Kasumi-1 (cell line): ENCODE measurements at places on chromosomes 7 and 10.

DNA sequence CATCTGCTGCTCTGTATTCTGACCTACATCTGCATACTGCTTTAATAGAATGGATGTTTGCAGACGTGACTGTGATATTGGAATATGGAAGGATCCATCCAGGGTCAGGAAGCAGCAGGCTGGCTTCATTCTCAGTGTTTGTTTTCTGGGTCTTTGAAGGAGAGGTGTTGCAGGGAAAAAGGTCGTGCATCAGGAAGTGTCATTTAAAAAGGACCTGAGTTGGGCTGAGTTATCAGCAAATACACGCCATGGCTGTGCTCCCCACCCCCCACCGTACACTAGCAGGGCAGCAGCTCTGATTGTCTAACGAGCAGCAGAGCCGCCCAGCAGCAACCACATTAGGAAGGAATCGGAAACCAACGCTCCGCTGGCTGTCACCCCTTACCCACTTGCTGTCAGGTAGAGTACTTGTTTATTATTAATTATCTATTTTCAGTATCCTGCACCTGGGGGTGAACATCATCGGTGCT is 63.1 kb upstream of the STEAP1B start:
- DNase-seq, result peak; percentile 20

DNA sequence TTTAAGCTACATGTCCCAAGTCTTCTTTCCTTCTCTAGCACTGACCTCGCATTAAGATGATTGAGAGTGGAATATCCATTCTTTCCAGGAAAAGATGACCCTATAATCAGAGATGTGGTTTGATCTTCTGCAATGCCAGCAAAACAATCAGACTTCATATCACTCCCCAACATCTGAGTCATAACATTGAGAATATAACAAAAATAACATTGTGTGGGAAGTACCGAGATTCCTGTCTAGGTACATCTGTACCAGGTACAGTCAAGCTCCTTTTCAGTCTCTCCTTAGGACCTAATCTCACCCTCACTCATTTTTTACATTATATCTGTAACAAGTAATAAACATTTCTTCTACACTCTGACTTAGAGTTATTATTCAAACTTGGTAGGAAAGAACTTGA is 201.6 kb downstream of the LRRTM3 start:
- no peak for DNase-seq

DNA sequence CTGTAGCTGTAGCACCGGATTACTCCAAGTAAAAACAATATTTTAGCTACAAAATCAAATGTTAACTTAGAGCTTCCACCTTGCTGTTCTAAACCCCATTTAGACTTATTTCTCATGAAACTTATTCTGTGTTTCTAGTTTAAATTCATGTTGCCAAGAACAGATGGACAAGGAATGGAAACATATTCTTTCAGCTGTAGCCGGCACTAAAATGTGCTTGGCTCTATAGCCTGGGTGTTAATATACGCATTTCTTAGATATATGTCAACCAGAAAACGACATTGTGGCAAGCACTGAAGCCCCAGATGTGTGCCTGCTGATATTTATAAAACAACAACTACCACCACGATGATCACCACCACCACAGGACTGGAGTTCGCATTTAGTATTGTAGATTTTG is 190.3 kb upstream of the ETV1 start:
- no peak for DNase-seq

DNA sequence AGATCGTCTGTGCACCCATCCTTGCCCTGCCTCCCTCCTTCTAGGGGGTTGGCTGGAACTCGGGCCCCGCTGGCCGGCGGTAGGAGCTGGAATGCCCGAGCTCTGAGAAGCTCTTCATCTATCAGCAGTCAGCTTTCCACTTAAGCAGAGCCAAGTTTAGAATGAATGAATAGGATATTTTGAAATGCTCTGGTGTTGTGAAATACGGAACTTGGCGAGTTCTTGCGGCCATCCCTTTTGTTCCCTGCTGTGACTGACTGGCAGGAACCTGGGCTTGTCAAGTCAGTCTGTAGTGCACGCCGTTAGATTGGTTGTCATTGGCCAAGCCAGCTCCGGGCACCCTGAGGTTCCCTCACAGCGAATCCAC is 33.3 kb downstream of the FOXK1 start:
- peak; percentile 78 for DNase-seq

DNA sequence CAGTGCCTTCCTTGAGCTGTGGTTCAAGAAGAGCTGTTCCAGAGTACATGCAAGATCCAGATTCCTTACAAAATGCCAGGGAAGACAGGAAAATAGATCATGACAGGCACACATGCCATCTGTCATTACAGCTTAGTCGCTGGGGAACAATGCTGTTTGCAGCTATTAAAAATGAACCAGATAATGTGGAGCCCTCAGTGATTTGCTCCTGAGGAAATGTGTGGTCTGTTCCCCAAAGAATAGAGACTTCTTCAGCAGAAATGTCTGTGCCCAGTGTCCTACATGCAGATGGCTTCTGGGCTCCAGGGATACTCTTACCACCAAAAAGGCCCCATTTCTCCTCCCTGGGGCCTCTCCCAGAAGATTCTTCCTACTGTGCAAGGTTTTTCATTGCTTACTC is 627.9 kb downstream of the SORCS3 start:
- no peak for DNase-seq

GRCh38 chr10:113663908-113664307 is at the start of gene NRAP:
NRAP (minus strand) TSS chr10:113664041; CDS start chr10:113663882, 159 bp downstream.
- DNase-seq, result no peak

DNA sequence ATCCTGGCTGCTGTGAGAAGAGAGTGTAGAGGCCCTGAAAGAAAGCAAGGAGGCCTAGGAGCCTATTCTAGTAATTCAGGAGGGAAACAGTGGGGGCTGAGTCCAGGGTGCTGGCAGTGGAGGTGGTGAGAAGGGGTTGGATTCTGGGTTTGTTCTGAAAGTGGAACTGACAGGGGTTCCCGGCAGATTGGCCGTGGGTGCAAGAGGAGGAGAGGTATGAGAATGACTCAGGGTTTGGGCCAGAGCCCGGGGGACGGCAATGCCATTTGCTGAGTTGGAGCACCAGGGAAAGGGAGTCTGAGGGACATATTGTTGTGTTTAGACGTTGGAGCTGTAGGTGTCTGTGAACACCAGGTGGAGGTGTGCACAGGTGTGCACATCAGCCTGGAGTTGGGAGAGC is 38.5 kb downstream of the NPTX2 start:
- no peak for DNase-seq

- no peak for DNase-seq
Observed at GRCh38 chr7:41570766-41571165, 132.1 kb downstream of the INHBA start.

DNA sequence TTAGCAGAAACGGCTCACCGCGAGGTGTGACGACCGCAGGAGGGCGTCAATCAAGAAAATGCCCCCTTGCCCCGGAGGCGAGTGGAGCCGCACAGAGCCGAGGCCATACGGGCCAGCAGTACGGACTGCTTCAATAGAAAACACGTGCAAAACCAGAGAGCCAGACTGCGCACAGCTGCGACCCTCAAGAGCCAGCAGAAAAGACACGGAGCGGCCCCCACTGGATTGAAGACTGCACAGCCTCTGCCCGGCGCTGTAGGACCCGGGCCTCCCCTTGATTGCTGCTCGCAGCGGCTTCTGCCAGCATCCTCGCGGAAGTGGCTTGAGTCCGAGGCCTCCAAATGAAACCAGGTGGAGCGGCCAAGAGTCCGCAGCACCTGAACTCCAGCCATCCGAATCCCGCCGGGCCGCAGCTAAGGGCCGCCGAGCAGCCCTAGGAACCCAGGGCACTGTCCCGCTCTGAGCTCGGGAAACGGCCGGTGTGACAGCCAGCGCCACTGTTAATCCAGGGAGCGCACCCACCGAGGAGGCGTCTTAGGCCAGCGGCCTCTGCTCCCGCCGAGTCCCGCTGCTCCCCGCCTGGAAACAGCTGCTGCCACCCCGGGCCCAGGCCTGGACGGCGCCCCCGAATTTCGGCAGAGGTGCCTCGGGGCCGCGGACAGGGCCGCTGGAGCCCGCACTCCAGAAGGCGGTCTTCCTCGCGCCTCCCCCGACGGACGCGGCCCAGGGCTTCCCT is 660 bp upstream of the HHEX start:
- peak; percentile 71 for DNase-seq

DNA sequence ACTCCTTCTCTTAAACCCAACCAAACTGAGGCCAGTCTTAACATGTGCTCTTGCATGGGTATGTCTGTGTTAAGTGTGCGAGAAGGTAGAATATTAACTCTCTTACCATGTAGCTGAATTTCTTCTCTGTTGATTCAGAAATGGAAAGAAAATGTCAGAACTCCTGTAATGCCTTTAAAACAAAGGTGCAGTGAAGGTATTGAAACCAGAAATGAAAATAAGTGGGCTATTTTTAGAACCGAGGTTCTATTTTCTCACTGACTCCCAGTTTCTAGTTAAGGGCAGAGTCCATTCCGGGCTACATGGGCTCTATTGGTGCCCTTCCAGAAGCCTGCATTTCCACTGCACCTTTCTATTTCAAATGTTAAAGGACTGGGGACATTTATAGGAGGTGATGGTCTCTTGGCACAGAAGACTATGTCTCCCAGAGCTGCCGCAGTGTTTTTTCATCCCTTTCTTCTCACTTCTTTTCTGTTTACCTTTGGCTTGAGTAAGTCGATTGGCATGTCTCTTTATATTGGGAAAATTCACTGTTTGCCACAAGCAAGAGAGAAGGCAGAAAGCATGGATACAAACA is 174.9 kb downstream of the LRMDA start:
- no peak for DNase-seq

DNA sequence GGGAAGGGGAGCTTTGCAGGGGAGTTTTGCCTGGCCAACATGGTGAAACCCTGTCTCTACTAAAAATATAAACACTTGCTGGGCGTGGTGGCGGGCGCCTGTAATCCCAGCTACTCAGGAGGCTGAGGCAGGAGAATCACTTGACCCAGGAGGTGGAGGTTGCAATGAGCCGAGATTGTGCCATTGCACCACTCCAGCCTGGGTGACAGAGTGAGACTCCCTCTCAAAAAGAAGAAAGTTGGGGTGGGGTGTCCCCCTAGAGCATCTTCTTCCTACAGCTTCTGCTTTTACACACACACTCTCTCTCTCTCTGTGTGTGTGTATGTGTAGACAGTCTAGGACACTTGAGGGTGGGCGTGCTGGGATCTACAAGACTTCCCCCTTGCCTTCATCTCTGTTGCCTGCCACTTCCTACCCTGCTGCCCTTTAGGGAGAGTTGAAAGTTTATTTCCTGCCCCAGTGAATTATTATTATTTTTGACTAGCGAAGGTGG is 21.7 kb downstream of the PLAU start:
- DNase-seq, result peak; percentile 30

GRCh38 chr10:12556039-12556438 is 206.7 kb downstream of the CAMK1D start:
- DNase-seq, result no peak

GRCh38 chr7:129423700-129424410 is 10.4 kb upstream of the STRIP2 start:
- DNase-seq, result no peak

DNA sequence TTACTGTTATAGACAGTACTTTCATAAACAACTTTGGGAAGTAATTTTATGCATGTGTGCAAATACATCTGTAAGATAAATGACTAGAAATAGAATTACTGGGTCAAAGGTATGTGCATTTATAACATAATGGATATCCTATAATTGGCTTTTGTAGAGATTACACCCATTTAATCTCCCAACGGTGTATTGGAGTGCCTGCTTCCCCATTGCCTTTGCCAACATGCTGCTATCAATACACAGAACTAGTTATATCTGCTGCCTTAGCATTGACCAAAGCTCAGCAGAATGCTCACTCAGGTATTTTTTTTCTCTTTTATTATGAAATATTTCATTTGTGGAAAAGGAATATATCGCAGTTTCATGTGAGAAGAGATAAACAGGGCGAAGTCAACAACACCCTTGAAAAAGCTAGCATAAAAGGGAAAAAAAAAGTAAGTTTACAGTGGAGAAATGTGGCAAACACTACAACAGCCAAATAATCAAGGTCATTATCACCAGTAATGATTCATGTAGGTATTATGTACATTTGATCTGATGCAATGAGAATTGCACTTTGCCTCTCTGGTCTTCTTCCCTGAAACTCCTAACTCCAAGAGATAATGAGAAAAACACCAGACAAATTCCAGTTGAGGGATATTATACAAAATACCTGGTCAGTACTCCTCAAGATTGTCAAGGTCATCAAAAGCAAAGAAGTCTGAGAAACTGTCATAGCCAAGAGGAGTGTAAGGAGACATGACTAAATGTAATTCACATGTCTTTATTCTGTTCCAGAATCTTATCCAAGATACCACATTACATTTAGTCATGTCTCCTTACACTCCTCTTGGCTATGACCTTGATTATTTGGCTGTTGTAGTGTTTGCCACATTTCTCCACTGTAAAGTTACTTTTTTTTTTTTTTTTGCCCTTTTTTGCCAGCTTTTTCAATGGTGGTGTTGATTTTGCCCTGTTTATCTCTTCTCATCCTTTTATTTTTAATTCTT is 36.8 kb downstream of the MARCHF5 start:
- no peak for DNase-seq

- DNase-seq, result peak; percentile 77
Observed at GRCh38 chr7:136009488-136010079, 32.4 kb upstream of the MTPN start.

- no peak for DNase-seq
Observed at GRCh38 chr10:116262678-116263077, 10.3 kb downstream of the GFRA1 start.

DNA sequence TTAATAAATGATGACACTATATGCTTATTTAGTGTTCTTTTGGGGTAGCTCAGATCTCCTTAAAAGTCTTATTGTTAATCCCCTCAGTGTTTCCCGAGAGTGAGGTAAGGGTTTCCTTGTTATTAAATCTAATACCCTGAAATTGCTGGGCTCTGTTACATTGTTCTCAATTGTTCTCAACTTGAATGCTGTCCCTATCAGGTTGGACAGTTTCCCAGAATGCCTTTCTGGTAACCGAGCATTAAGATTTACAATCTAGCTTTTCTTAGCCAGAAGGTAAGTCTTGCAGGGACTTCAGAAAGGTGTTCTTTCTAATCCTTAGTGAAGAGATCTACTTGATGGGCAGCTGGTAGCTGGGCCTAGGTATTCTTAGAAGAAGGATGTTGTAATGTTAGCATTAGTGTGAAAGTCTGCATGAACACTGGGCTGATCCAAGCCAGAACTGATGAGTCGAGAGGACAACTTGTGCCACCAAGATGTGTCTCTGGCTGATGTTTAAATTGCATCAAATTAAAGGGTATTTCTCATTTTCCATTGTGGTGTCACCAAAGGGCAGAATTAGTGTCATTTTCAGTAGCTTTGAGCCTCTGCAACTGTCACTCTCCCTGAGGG is 89.9 kb downstream of the SND1 start:
- no peak for DNase-seq

DNA sequence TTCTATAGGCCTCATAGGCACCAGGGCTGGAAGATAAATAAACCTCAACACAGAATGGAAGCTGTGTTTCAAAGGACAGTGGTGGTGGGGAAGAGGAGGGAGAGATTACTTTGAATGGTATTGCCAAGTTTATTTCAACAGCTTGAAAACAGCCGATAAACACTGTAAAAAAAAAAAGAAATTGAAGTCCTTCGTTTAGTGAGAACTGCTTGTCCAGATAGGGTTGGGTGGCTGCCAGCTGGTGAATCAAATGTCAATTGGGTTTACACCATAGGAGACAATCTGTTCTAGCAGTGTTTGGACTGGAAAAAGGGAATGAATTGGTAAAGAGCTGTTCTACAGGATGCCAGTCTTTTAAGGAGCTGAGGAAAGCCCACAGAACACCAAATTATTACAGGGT is 254.8 kb downstream of the PHF14 start:
- DNase-seq, result no peak

GRCh38 chr10:8033812-8034465 is 20.5 kb upstream of the GATA3 start:
- DNase-seq, result no peak

GRCh38 chr7:1187127-1187526 is 27.1 kb upstream of the ZFAND2A start:
- DNase-seq, result no peak

GRCh38 chr10:78868456-78868855 is 200.3 kb upstream of the ZMIZ1 start:
- no peak for DNase-seq
